Activated T-helper 2 cell treated with anti-CD3 and anti-CD28 coated beads, Interferon-gamma antibody, Interleukin-2, Interleukin-4, amounts not matched to agents 10 μg/mL and 5 μg/mL and 100 μg/mL, durations not matched to agents 14 hours and 24 hours and 36 hours (primary cell): ENCODE measurements at places on chromosomes 12 and 14. TPM values are rescaled to one million over a fixed set of nuclear protein-coding genes. Genes with fewer than 3 reads are reported as not detected.
A peak's percentile ranks its signal among the peaks of the same experiment; 100 is the strongest.

Gene LRRIQ1
- total RNA-seq, result not detected in 2 replicates

Gene BIN2
- total RNA-seq, result 45.8 and 47.0 TPM in 2 replicates

GRCh38 chr14:39426605-39427004, 5.6 kb downstream of the FBXO33 start:
- no peaks in the 10 kb centered on the region for H3K27me3 ChIP-seq
- H3K4me1 ChIP-seq, result peaks cover 45% of the 10 kb centered on the region
- peaks cover 8% of the 10 kb centered on the region for H3K36me3 ChIP-seq
- no peak for DNase-seq
- peak overlapping the region; percentile 2 for H3K27ac ChIP-seq

Gene VEZT
- total RNA-seq, result 62.6 and 63.1 TPM in 2 replicates

GRCh38 chr12:52523824-52524223, 3.6 kb upstream of the KRT5 start:
- no peak for DNase-seq
- no peak overlapping the region for H3K27ac ChIP-seq
- H3K4me3 ChIP-seq, result no peak overlapping the region
- H3K27me3 ChIP-seq, result no peaks in the 10 kb centered on the region
- no peaks in the 10 kb centered on the region for H3K36me3 ChIP-seq
- peaks cover 5% of the 10 kb centered on the region for H3K4me1 ChIP-seq

- peaks cover 57% of the 10 kb centered on the region for H3K36me3 ChIP-seq
- DNase-seq, result no peak
- no peak overlapping the region for H3K4me3 ChIP-seq
- peak overlapping the region; percentile 31 for H3K27ac ChIP-seq
- H3K4me1 ChIP-seq, result peaks cover 52% of the 10 kb centered on the region
- no peaks in the 10 kb centered on the region for H3K27me3 ChIP-seq
Measured at GRCh38 chr12:69252033-69252432, 12.7 kb downstream of the CPSF6 start.
